ENCODE measurements at places on chromosomes 2 and 18.

GRCh38 chr2:119253114-119253702, 29.6 kb downstream of the STEAP3 start:
- DNase-seq = no peak

- no peak for DNase-seq
These were observed 40.5 kb upstream of the POLE4 start for GRCh38 chr2:74917702-74918619.

- no peak for DNase-seq
These were observed 119.2 kb upstream of the ACVR1C start for GRCh38 chr2:157747695-157748370.

DNA sequence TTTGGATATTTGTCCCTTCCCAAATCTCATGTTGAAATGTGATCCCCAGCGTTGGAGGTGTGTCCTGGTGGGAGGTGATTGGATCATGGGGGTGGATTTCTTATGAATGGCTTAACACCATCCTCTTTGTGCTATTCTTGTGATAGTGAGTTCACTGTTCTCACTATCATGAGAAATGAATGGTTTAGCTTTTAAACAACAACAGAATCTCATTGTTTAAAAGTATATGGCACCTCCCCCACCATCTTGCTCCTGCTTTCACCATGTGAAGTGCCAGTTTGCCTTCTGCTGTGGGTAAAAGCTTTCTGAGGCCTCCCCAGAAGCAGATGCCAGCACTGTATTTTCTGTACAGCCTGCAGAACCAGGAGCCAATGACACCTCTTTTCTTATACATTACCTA, 38.1 kb downstream of the KIAA1328 start:
- no peak for DNase-seq

DNA sequence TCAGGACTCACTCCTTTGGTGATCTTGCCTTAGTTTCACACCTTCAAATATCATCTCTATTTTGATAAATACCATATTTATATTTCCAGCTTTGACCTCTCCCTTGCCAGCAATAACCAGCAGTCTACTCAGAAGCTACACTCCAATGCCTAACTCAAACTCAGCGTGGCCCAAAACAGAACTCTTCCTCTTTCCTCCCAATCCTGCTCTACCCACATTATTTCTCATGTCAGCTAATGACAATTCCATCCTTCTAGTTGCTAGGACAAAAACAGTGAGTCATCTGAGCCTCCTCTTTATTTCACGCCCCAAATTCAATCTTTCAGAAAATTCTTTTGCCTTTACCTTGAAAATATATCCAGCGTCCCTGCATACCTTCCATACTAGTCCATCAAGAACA, 23.5 kb downstream of the CYRIA start:
- no peak for DNase-seq

DNA sequence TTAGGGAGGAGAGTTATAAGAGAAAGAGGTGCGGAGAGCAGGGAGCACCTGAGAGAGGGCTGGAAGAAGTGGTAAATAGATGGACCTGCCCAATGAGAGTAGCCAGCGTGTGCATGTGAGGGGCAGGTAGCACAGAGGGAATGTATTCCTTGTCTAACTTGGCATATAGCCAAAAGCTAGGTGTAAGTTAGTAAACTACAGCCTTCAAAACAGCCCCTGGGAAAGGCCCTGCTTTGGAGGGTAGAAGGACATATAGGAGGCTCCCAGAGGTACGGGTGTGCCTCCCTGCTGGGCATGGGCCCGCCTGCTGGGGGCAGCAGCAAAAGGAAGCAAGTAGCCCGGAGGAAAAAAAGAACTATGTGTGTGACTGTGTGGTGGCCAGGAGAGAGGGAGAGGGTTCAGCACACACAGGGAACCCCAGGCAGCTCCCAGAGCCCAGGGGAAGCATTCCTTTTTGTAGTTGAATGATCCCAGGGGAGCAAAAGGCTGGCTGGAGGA, 48.0 kb downstream of the TCF7L1 start:
- DNase-seq = no peak

- DNase-seq = no peak
These were observed 944.6 kb upstream of the LRRTM1 start for GRCh38 chr2:81249152-81249551.

Measured in T-helper 17 cell (primary cell).